ENCODE measurements at places on chromosomes 4 and X.

DNA sequence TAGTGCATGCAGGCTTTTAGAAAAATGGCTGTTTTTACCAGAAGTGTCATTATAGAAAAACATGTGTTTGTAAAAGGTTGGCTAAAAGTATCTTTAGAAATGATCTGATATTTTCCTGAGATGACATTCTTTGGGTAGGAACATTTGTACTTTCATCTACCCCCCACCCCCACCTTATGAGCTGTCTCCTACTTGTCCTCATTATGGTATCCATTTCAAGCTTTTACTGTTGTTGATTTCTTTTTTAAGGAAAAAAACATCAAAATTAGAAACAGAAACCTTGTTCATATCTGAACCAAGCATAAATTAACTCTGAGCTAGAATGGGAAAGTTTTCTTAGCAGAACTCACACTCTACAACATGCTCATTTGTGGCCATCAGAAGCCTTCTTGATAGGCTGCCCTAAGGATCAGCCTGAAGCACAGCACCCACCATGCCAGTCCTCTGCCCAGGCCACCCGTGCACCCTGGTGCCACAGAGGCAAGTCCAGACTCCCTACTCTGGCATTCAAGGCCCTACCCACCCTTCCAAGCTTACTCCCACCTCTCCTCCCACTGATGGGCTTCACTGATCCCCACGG is 49.4 kb downstream of the NSG1 start:
- DNase-seq: no peak

GRCh38 chrX:27307546-27307945 is 155.6 kb downstream of the PPP4R3C start:
- no peak for DNase-seq

GRCh38 chrX:71440401-71440800 is 74.2 kb downstream of the TAF1 start:
- no peak for DNase-seq

DNA sequence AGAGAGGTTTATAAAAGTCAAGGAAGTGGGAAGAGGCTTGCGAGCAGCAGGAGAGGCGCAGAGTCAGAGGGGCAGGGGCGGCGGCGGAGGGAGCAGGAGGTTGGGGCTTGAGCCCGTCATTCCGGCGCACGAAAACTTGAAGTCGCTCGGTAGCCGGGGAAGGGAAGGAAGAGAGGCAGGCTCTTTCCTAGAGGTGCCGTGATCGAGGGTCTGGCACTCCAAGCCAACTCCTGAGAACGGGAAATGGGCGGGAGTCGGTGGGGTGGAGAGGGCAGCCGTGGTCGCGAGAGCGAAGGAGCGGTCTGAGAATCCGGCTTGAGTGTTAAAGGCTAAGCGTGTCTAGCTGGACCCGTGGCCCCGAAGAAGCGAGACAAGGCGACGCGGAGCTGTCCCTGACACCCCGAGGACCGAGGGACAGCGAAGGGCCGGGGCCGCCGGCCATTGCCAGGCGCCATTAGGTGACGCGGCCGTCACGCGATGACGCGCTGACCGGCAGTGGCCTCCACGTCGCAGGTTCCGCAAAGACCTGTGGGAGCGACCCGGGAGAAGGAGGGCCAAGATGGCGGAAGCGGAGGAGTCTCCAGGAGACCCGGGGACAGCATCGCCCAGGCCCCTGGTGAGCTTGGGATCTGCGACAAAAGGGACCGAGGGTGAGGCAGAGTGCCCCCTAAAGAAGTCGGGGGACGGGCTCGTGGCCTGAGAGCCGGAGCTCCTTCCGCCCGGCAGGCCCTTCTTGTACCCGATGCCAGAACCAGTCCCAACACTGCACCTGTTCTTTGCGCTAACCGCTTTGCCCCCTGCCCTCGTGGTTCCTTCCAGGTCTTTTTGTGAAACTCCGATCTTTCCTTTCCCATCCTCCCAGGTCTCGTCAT is at the start of gene YIPF6:
TSS of gene YIPF6 (plus strand) at position 544 of the 872 bp plus-strand sequence. CDS start at position 560, 16 bp downstream.
- peak; percentile 76 for DNase-seq

- no peak for DNase-seq
Observed at GRCh38 chrX:65990702-65991101, 49.2 kb downstream of the VSIG4 start.

DNA sequence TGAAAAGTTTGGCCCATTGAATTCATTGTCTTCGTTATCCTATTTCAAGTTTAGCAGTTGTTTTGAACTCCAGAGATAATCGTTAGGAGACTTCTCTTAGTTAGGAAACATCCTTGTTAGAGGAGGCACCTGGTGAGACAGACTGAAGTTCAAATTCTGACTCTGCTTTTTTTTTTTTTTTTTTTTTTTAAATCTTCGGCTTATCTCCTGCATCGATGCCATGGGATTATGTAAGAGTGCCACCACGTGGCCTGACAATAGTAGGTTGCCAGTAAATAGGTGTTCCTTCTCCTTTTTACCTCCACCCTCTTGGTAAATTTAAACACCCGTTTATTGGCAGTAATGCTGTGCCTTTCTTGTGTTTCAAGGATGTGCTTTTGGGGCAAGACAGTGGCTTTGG is 149.3 kb downstream of the SOWAHB start:
- DNase-seq: peak; percentile 43

DNA sequence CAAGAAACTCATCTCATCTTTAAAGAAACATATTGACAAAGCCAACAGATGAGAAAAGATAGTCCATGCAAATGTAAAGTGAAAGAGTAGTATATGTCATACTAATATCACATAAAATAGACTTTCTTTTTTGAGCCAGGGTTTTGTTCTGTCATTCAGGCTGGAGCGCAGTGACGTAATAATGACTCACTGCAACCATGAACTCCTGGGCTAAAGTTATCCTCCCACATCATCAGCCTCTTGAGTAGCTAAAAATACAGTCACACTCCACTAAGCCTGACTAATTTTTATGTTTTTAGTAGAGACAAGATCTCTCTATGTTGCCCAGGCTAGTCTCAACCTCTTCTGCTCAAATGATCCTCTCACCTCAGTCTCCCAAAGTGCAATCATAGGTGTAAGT is 51.8 kb upstream of the TRAM1L1 start:
- DNase-seq: no peak

DNA sequence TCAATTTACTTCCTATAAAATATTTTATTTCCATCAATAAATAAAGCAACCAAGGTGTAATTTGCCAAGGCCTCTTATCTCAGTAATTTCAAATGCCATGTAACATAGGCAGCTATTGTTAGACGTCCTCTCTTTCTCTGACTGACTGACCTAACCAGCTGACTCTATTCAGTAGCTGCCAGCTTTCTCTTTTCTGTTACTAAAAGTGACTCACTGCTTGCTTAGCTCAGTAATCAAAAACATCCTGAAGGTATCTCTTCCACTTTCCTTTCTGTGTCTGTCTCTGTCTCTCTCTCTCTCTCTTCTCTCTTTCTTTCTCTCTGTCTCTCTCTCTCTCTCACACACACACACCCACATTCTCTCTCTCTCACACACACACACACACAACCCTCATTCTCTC is 134.2 kb downstream of the SPOCK3 start:
- DNase-seq: no peak

- DNase-seq: no peak
Observed at GRCh38 chr4:6478546-6479220, 6.3 kb upstream of the PPP2R2C start.

DNA sequence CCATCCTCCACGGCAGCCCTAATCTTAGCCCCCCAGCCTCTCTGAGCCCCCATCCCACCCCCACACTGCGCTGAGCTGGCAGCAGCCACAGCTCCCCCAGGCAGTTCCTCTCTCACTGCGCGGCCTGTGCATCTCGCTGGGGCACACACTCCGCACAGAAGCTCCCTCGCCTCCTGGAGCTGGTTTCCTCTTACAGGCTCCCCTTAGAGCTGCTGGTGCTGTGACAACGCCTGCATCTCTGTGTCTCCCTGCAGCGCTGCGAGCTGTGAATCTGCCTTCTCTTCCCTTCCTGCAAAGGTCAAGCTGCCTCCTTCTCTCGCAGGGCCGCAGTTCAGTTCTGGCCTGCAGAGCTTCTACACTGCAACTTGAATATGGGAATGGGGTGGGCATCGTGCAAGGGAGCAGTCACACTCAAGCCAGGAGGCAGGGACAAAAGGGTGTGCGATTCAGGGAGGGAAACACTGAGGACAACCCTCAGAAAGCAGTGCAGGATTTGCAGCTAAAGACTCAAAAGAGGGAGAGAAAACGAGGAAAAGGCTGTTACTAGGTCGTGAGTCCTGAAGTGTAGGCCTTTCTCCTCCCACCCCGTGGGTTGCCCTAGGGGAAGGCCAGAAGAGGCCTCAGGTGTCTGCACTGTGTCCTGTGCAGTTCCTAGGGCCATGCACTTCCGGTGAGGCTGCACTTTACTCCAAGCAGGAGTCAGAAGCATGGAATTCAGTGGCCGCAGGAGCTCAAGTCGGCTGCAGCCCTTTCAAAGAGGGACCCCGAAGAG is 87.0 kb downstream of the BCOR start:
- DNase-seq: no peak

GRCh38 chr4:16820329-16820728 is 78.1 kb downstream of the LDB2 start:
- DNase-seq: no peak

GRCh38 chr4:8392591-8393190 is 47.8 kb downstream of the ACOX3 start:
- DNase-seq: no peak

GRCh38 chr4:19349416-19349815 is 902.3 kb upstream of the SLIT2 start:
- no peak for DNase-seq

GRCh38 chr4:179664430-179665027 is 2222.3 kb upstream of the AGA start:
- DNase-seq: no peak

- no peak for DNase-seq
Observed at GRCh38 chr4:38411092-38411491, 252.9 kb upstream of the KLF3 start.

DNA sequence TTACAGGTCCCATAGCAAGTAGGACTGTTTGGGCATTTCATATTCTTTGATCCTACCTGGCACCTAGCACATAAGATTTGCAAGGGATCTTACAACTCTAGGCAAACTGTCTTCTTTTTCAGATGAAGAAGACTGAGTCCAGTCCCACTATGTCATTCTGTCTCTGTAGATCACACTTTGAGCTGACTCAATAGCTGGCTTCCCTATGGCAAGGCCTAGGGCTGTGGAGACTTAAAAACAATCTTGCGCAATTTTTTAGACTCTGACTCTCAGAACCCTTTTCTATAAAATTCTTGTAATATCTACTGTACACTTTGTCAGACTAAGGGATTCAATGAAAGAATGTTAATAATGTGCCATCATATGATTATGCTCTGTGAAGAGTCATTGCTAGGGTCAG is 26.7 kb downstream of the OTC start:
- DNase-seq: no peak

DNA sequence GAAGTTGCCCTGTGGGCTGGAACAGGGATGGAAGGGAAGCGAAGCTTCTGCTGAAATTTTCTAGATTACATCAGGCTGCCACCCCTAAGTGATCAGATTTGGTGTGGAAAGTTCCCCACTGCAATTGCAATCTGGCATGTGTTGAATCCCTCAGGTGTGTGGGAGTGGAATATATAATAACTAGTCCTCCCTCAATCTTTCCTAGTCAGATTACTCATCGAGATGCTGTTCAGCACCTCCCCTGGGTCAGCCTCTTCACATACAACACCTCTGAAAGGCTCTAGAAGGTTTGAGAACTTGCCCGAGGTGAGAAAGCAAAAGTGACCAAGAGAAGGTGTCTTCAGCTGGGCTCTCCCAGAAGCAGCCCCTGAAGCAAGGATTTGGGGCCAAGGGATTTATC is 336.8 kb downstream of the BCOR start:
- no peak for DNase-seq

GRCh38 chr4:105708181-105709080 is at the start of the genes GSTCD and INTS12:
GSTCD (plus strand) TSS chr4:105708784; CDS start chr4:105717614, 8,830 bp downstream.
INTS12 (minus strand) TSS chr4:105708689; CDS start chr4:105700005, 8,684 bp downstream.
- peak; percentile 94 for DNase-seq

- DNase-seq: no peak
Observed at GRCh38 chr4:106316773-106317409, 541 bp downstream of the AIMP1 start.

- no peak for DNase-seq
Observed at GRCh38 chr4:173273941-173274340, 60.2 kb downstream of the HMGB2 start.

GRCh38 chrX:144566592-144566991 is 680.7 kb upstream of the SPANXN1 start:
- no peak for DNase-seq

DNA sequence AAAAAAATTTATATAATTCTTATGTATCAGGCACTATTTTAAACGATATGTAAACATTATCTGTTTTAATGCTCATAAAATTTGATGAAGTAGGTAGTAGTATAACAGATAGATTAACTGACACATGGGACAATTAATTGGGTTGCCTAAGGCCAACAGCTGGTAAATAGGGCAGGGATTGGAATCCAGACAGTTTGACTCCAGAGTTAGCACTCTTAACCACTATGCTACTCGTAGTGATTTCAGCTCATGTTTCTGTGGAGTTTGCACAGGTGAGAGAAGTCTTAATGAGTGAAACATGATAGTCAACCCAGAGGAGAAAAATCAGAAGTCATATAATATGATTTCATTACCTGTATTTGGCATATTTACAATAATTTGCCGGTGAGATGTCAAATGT is 126.0 kb upstream of the WDFY3 start:
- no peak for DNase-seq

DNA sequence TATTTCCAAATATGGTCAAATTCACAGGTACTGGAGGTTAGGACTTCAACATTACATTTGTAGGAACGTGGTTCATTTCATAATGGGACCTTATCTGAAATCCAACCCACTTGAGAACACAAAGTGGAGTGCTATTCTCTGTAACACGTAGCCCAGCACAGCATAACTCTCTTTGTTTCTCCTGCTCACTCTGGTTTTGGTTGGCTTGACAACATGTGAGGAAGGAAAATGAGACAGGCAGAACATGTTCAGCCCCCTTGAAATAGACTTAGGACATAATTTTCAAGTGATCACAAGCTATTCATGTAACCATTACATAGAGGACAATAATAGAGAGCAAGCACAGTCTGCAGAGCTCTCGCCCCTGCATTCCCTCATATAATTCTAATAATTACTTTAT is 115.1 kb upstream of the SMIM10 start:
- DNase-seq: no peak

DNA sequence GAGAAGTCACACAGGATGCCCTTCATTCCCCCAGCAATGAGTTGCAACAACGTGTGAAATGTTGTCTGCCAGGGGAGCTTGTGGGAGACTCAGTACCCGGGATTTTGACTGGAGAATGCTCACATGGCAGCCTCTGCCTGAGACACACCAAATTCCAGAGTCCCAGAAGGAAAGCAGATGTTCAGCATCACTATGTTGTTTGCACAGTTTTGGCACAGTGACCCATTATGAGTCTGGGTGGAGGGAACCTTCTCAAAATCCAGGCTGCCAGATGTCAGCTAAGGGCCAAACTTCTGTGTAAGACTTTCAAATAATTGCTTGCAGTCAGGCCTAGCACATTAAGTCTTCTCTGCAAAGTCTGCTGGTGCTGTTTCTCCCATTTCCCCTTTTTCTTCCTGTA is 1029.7 kb upstream of the TENM3 start:
- no peak for DNase-seq

DNA sequence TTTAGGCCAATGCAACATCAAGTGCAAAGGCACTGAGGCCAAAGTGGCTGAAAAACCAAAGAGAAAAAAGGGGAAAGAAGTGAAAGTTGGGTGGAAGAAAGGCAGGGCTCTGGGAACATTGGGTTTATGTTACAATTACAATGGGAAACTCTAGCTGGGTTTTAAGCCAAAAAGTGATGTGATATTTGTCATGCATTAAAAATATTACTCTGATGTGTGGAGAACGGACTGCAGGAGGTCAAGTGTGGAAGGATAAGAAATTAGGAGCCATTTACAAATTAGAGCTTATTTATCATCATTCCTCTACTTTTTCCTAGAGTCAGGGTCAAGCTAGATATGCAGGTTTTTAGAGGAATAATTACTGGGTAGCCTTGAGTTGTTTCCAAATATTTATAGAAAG is 516.8 kb downstream of the INPP4B start:
- DNase-seq: no peak
